Calu3 (cell line): ENCODE measurements at places on chromosomes 1 and 21. TPM values are rescaled to one million over a fixed set of nuclear protein-coding genes. Genes with fewer than 3 reads are reported as not detected.

TMEM234 gene
- 31.6 and 35.5 TPM in 2 replicates for total RNA-seq

FYB2 gene
- total RNA-seq: not detected in 2 replicates

- DNase-seq: no peak
These were observed 268.3 kb upstream of the PROX1 start for GRCh38 chr1:213719462-213719861.

DNA sequence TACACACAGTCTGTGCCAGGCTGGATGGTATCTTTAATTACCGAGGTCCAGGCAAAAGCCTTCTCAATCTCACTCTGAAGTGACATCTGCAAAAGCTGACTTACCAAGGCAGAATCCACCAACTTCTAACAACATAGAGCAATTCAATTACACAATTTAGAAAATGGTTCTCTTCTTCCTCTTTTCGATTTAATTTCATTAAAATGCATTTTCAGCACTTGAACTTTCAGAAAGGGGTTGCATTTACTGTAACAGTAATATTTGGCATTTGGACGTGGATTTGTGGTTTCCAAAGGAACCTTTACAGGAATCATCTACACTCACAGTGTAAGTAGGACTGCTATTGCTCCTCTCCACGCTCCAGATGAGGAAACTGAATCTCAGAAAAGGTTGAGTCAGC lies 53.3 kb downstream of the ERO1B start:
- no peak for DNase-seq

DNA sequence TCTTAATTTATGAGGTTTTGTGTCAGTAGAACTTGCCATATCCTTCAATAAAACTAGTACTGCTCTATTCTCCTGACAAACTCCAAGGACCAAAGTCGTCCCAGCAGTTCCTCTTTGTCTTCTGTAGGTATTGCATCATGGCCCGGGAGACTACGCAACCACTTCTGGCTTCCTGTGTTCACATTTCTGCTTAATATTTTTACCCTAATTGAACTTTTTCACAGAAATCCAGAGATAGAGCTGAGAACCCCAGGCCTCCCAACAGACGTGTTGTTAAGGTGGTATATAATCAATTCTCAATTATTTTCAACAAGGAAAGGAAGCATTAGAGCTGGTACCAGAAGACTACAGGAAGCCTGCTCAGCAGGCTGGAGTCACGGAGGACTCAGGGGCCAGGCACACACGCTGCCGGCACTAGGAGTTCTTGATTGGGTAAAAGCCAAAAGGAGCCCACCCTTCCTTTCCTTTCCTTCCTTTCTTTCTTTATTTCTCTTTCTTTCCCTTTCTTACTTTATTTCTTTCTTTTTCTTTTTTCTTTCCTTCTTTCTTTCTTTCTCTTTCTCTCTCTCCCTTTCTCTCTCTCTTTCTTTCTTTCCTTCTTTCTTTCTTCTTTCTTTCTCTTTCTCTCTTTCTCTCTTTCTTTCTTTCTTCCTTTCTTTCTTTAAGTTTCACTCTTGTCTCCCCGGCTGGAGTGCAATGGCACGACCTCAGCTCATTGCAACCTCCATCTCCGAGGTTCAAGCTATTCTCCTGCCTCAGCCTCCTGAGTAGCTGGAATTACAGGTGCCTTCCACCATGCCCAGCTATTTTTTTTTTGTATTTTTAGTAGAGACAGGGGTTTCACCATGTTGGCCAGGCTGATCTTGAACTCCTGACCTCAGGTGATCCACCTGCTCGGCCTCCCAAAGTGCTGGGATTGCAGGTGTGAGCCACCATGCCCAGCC lies 173.7 kb downstream of the ZBTB18 start:
- DNase-seq: no peak

DNA sequence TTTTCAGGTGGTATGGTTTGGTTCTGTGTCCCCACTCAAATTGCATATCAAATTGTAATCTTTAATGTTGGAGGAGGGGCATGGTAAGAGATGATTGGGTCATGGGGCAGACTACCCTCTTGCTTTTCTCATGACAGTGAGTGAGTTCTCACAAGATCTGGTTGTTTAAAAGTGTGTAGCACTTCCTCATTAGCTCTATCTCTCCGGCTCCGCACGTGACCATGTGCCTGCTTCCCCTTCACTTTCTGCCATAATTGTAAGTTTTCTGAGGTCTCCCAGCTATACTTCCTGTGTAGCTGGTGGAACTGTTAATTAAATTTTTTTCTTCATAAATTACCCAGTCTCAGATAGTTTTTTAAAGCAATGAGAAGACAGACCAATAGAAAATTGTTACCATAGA lies 843.2 kb downstream of the AMY1C start:
- no peak for DNase-seq
